ENCODE measurements at places on chromosomes 12 and 14.

DNA sequence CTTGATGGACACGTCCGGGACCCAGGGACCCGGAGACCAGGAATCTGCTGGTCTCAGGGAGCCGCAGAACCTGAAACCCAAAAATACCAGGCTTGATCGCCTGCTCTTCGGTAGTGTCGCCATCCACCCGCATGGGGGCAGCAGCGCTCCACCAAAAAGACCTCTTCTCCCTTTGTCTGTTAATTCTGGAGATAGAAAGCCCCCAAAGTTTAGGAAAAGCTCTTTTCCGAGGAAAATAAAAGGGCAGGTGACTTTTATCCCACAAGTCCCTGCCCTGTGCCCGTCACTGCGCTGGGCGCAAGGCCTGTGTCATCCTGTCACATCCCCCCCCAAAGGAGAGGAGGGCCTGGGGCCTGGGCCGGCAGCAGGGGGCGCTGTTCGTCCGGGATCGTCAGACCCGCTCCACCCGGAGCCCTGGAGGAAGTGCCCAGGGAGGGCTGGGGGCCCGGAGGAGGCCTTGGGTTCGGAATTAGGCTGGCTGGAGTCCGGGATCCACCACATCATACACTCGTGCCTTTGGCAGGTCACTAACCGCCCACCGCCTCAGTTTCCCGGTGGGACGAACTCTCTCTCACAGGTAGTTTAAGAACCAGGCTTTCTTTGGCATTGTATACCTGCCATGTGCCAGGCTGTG is 31.9 kb downstream of the DAD1 start:
- peak; percentile 89 for DNase-seq

DNA sequence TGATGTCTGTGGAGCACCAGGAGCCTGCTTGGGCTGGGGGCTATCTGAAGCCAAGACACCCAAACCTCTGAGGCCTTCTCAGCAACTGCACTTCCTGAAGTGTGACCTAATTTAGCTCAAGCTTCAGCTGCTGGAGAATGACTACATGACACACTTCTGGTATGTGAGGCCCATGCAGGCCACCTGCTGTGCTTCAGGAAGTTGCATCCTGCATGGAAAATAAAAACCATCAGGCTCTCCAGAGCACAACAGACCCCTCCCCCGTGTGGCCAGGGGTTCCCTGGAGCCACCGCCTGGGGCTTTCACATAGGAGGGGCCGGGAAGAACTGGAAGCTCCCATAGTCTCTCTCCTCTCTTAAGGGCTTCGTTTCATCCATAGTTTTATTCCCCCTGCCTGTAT is 217.7 kb downstream of the SLC15A4 start:
- DNase-seq, result no peak

GRCh38 chr12:67649570-67650387 is 1.2 kb downstream of the DYRK2 start:
- DNase-seq, result peak; percentile 35

DNA sequence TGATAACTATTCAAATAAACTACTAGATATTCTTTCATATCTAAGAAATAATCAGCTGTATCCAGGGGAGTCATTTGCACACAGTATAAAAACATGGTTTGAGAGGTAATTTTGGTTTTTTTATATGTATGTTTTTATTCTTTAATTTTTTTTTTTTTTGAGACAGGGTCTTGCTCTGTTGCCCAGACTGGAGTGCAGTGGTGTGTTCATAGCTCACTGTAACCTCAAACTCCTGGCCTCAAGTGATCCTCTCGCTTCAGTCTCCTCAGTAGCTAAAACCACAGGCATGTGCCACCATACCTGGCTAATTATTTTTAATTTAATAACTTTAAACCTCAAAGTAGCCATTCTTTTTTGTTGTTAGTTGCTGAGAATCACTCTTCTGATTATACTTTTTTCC is 1.8 kb downstream of the PRORP start:
- no peak for DNase-seq

DNA sequence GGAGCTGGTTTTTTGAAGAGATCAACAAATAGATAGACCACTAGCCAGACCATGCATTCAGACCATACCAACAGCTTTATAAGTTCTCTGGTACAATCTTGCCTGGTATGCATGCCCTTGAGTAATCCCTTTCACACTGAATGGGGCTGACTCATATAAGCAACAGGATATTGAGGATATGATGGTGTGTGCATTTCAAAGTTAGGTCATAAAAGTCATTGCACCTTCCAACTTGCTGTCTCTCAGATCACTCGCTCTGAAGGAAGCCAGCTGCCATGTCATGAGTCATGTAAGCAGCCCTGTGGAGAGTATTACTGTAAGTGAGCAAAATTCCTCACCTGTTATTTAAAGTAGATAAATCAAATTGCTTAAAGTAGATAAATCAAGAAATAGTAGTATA is 45.0 kb upstream of the OR6J1 start:
- DNase-seq, result no peak

GRCh38 chr14:61562321-61563161 is 132.8 kb upstream of the HIF1A start:
- DNase-seq, result peak; percentile 32

GRCh38 chr12:88870000-88870737 is 289.9 kb upstream of the KITLG start:
- DNase-seq, result no peak

DNA sequence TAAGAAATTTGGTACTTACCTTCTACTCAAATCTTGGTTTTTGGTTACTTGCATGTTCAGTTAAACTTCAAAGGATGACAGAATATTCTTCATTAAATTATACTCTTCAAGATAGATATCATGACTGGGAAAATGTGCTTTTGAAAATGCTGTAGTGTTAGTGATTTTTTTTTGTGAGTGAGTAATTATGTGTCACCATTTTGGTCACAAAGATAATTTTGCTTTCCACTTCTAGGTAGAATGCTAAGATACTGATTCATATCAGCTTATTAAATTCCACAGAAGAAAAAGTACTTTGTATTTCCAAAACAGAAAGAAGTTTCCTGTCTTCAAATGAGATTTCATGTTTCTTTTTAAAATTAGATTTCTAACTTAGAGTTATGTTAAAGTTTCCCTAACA is 61.2 kb downstream of the ATXN7L3B start:
- DNase-seq, result no peak

GRCh38 chr14:31360919-31361662 is 59.3 kb downstream of the HEATR5A start:
- DNase-seq, result no peak

DNA sequence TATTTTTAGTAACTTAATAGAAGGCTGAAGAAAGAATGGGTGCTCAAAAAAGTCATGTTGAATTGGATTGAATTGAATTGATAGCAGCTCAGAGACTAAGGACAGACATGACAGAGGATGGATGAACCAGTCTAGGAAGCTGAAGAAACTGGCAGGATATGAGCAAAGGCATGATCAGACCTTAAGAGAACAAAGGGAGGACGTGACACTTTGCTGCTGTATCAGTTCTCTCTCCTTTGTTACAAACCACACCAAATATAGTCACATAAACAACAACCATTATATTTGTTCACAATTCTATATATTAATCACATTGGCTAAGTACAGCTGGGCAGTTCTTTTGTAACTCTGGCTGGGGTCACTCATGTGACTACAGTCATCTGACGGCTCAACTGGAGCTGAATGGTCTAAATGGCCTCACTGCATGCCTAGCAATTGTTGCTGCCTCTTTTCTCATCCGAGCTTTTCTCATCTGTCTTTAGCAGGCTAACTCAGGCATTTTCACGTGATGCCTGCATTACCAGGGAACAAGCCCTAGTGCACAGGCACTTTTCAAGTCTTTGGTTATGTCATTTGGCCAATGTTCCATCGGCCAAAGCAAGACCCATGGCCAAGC is 355.0 kb downstream of the ETNK1 start:
- no peak for DNase-seq

DNA sequence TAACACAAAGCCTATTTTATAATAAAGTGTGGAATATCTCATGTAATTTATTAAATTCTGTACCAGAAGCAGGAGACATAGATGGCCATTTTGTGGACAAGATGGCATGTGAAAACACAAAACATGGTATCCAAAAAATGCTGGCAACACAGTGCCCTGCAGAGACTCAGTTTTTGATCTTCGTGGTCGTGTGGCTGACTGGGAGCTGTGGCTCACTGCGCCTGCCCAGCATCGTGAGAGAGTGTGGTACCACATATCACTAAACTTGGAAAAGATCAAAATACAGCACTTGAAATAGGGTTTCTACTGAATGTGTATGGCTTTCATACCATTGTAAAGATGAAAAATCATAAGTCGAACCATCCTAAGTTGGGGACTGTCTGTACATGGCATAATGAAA is 43.0 kb upstream of the MANSC4 start:
- DNase-seq, result no peak

DNA sequence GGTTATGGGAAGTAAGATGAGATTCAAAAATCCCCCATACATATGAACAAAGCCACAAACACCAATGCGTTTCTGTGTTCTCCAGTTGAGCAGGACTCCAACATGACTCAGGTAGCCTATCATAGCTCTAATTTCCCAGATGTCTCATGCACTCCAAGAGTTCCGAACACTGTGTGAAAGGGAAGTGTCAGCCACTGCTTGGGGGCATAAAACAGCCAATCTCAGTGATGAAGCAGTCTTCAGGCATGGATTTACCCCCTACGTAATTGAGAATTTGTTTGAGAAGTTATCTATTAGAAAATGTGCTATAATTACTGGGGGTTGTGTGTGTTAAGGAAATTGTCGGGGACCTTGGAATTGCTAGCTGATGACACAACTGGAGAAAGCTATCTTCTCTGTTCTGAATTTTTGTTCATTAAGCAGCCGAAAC is 153.9 kb upstream of the AVPR1A start:
- DNase-seq, result no peak

GRCh38 chr14:80946187-80946586 is 4.6 kb upstream of the CEP128 start:
- no peak for DNase-seq

GRCh38 chr12:48193623-48194022 is 9.5 kb downstream of the OR10AD1 start:
- no peak for DNase-seq

- DNase-seq, result no peak
Measured at GRCh38 chr14:92492258-92492657, 21.3 kb upstream of the RIN3 start.

- no peak for DNase-seq
Measured at GRCh38 chr14:101132588-101132987, 229.1 kb upstream of the RTL1 start.

GRCh38 chr12:53241623-53242412 is 9.8 kb upstream of the RARG start:
- DNase-seq, result no peak

DNA sequence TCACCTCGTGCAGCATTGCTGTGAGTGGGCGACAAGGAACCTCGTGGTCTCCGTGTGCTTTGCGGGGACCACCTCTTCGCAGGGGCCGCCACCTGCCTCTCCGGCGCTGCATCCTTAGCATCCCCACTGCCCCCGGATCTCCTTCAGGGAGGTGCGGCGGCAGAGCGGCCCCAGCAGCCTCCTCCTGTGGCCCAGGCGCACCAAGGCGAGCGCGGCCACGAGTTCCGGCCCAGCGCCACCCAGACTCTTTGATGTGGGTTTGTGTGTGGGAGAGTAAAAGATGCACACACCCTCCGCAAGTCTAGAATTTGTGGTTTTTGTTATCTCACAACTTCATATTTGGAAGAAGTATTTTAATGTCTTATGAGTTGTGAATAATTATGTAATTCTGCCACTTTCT is 118.8 kb upstream of the DIO3 start:
- DNase-seq, result peak; percentile 77

DNA sequence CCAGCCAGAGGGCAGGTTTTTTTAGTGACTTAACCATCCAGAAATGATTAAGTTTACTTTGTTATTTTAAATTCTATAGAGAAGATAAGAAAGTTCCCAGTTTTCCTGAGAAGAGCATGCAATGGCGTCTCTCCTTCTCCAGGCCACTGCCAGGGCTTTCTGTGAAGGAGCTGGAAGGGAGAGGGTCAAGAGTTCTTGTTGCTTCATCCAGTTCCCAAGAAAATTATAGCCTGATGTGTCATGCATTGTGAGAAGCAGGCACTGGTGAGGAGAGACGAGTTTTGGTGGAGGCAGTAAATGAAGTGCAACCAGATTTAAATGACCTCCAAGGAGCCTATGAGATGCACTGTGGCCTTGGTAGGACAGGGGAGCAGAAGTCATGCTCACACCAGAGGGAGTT is 14.2 kb downstream of the ELK3 start:
- no peak for DNase-seq

- peak; percentile 52 for DNase-seq
Measured at GRCh38 chr14:75280291-75280830, 1.7 kb downstream of the FOS start.

DNA sequence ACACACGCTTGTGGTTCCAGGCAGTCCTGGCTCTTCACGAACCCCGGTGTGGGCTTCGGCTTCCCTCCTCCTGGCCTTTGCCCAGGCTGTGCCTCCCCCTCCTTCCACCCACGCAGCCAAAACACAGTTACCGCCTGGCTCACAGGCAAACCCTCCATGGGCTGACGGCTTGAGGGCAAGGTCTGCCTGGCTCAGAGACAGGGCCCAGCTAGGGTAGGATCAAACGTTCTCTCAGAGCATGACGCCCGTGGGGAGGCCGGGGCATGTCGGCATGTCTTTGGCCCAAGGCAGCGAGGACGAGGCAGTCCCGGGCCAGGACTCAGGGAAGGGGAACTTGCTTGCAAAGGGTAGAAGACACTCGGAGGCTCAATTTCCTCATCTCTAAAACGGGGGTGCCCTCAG is 2.1 kb downstream of the SLC25A47 start:
- no peak for DNase-seq

DNA sequence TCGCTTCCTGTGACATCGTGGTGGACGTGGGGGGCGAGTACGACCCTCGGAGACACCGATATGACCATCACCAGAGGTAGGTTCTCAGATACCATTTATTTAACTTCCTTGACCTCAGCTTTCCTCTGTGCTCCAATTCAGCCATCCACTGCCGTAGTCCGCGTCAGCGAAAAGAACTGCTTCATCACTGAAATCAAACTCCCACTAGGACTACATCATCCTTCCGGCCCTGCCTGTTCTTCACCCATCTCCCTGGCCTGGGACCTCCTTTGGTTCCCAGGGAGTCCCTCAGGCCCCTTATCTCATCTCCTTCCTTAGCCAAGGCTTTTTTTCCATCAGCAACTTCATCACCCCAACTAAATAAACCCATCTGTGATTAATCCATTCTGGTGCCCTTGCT is 692 bp downstream of the MYG1 start:
- DNase-seq, result no peak

DNA sequence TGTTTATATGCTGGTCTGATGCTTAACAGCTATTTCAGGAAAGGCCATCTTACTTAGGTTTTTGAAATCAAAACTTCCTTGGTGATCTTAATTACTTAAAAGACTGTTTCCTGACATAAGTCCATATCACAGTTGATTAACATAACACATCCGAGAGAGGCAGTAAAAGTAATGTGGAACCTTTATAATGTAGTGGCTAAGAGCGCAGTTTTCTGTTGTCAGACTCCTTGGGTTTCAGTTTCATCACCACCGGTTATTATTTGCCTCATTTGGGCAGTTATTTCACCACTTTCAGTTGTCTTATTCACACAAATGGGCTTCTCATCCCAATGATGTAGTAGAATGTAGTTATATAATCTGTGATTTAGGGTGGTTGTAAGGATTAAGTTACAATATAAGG is 30.9 kb downstream of the TBC1D15 start:
- DNase-seq, result no peak
